NCI-H2081 treated with DMSO at 0.1 percent for 48 hours (cell line): ENCODE measurements at places on chromosomes 2 and 18.

GRCh38 chr2:174031226-174031625, 66.1 kb upstream of the SP3 start:
- no peak for DNase-seq

GRCh38 chr2:141182246-141182645, 948.6 kb downstream of the LRP1B start:
- DNase-seq: no peak

GRCh38 chr2:64119369-64119768, 24.9 kb downstream of the PELI1 start:
- DNase-seq: no peak

DNA sequence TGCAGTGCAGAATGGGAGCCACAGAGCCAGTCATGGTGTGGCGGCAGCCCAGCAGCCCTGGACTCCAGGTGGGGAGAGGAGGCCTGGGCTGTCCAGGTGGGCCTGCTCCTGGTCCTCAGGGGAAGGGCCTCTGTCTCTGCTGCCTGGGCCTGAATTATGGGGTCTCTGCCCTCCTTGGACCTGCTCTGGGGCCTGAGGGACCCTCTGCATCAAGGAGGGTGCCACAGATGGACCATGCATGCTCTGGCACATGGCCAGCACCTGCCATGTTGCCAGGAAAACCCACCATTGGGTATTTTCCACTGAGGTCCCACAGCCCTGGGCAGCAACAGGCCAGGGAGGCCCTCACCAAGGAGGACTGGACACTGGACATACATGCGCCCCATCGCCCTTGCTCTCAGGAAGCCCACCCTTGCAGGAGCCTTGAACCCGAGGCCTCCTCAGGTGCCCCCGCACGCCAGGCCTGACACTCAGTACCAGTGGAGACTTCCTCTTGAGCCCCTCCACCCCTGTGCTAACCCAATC, 107.1 kb downstream of the NDUFA10 start:
- DNase-seq: no peak

- DNase-seq: no peak
Measured at GRCh38 chr2:142008135-142008744, 122.6 kb downstream of the LRP1B start.

- DNase-seq: no peak
Measured at GRCh38 chr2:30691091-30691947, 115.9 kb downstream of the CAPN13 start.

GRCh38 chr2:224151161-224151560, 112.1 kb upstream of the SERPINE2 start:
- no peak for DNase-seq

DNA sequence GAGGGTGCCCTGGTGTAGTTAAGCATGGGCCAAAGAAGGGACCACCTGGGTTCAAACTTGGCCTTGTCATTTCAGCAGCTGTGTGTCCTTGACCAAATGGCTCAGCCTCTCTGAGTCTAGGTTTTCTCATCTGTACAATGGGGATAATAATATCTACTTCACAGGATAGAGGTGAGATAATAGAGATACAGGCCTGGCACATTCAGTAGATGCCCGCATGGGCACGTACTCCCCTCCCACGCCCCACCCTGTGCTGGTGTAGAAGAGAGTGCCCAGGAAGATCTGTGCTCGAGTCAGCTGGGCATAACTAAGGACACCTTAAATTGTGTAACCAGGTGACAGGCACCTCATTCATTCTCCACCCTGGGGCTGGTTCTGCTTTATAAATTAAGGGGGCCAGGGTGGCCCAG, 8.4 kb upstream of the TMEM185B start:
- no peak for DNase-seq
